Natural killer cell treated with Interleukin-12 subunit alpha and Interleukin-12 subunit beta and Interleukin-15 and Interleukin-18, amount 100 ng/mL, for 72 hours (primary cell): ENCODE measurements at places on chromosomes 7 and 10.

DNA sequence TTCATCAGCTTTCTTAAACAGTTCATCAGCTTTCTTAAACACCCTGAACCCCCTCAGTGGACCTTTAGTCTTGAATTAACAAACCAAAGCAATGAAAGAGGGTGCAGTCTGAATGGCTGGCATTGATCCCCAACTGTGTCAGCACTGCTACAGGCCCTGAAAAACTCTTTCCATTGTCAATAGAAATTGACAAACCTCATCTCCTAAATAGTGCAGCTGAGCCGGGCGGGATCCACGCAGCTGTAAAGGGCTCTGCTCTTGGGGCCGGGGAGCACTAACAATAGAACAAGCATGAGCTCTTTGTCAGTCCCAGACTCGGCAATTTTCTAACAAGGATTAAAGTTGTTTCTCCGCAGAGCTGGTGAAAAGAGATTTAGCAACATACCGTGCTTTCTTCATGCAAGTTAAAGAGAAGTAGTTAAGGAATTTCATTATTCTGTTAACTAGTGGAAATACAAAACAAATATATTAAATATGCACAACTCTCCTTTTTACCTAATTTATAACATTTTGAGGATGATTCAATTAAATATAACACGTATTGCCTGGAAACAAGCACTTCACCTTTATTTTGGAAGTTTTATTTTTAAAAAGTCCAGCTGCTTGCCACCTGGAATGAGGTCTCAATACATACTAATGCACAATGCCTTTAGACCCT lies 24.7 kb upstream of the FEZF1 start:
- no peak for DNase-seq

GRCh38 chr10:89273680-89274079 lies 22.1 kb upstream of the LIPA start:
- no peak for DNase-seq

- DNase-seq = no peak
Observed at GRCh38 chr7:6640246-6640721, 3.2 kb downstream of the ZNF316 start.

- DNase-seq = no peak
Observed at GRCh38 chr10:110174816-110175215, 32.6 kb upstream of the MXI1 start.
